ENCODE measurements at places on chromosomes 6 and 20. TPM values are rescaled to one million over a fixed set of nuclear protein-coding genes. Genes with fewer than 3 reads are reported as not detected.

- no peak overlapping the region for H3K27ac ChIP-seq
- H3K36me3 ChIP-seq, result no peaks in the 10 kb centered on the region
- no peaks in the 10 kb centered on the region for H3K4me1 ChIP-seq
- no peaks in the 10 kb centered on the region for H3K27me3 ChIP-seq
- no peak for DNase-seq
Measured at GRCh38 chr6:169935348-169935718, 183.9 kb downstream of the ERMARD start.

- DNase-seq, result peak; percentile 65
- H3K27me3 ChIP-seq, result peaks cover 5% of the 10 kb centered on the region
- peaks cover 46% of the 10 kb centered on the region for H3K36me3 ChIP-seq
- H3K4me3 ChIP-seq, result peak overlapping the region; percentile 26
- peak overlapping the region; percentile 84 for H3K27ac ChIP-seq
Measured at GRCh38 chr6:44263354-44264100, 1.8 kb downstream of the NFKBIE start.

Gene SLC17A1
- polyA plus RNA-seq, result 0.07 TPM

DNA sequence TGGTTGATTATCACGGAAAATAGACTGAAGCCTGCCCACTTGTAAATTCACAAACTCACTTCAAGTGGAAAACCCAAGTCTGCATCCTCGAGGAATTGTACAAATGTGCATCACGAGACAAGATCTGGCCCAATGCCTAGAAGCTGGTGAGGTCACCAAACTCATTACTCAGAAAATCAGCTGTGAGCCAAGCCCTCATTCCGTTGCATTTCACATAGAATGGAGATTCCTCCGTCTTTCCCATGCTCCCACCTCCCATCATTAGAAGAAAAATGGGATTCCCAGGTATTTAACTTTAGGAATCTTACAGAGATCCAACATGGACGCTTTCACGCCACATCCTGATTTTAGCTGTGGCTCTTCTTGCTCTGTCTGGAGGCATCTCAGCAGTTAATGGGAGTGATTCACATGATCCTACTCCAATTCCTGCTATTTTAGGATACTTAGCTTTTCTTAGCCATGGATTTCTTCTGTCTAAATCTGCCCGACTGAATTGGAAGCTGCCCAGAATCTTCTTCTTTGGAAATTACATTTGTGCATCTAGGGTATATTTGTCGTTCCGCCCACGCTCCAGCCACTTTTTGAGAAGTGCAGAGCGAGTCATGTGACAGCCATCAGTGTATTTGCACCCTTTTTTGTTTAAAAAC lies 68.7 kb upstream of the STMND1 start:
- no peak overlapping the region for H3K4me3 ChIP-seq
- DNase-seq, result peak; percentile 53
- H3K4me1 ChIP-seq, result peaks cover 4% of the 10 kb centered on the region
- H3K36me3 ChIP-seq, result no peaks in the 10 kb centered on the region

GRCh38 chr6:149284904-149285303 lies 32.6 kb upstream of the TAB2 start:
- H3K27ac ChIP-seq, result no peak overlapping the region
- H3K4me1 ChIP-seq, result no peaks in the 10 kb centered on the region

DNA sequence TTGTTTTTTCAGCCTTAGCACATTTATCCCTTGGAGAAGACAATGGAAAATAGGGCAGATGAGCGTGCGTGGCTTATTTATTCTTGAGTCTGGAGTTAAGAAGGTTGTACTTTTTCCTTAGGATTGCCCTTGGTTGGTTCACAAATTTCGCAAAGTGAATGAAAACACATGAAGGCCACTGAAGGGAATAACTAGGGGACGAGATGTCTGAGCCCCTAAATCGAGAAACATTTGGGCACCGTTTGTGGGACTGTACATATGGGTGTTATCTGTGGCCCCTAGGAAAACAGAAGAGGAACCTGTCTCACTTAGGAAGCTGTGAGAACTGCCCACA lies 19.4 kb upstream of the TRIM27 start:
- H3K4me3 ChIP-seq, result no peak overlapping the region
- no peak overlapping the region for H3K27ac ChIP-seq
- no peak for DNase-seq
- H3K36me3 ChIP-seq, result no peaks in the 10 kb centered on the region
- H3K4me1 ChIP-seq, result no peaks in the 10 kb centered on the region
- H3K27me3 ChIP-seq, result no peaks in the 10 kb centered on the region

Gene BACH2
- 1.4 TPM for polyA plus RNA-seq

DNA sequence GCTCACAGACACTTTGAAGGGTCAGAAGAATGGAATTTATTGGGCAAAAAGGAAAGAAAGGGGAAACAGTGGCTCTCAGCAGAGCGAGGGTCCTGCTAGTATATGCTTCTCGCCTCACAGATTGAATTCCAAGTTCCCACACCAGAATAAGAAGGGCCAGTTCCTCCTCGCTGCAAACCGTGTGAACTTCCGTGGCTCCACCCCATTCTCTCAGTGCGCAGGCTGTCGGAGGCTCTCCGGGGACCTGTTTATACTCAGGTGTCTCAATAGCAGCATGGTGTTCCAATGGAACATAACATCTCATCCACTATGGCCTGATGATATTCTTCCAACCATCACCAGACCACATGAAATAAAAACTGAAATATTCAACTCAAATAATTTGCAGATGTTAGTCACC lies 4.6 kb downstream of the SAMD3 start:
- H3K27me3 ChIP-seq, result no peaks in the 10 kb centered on the region
- no peaks in the 10 kb centered on the region for H3K36me3 ChIP-seq
- no peak overlapping the region for H3K27ac ChIP-seq
- no peaks in the 10 kb centered on the region for H3K4me1 ChIP-seq
- no peak overlapping the region for H3K4me3 ChIP-seq

DNA sequence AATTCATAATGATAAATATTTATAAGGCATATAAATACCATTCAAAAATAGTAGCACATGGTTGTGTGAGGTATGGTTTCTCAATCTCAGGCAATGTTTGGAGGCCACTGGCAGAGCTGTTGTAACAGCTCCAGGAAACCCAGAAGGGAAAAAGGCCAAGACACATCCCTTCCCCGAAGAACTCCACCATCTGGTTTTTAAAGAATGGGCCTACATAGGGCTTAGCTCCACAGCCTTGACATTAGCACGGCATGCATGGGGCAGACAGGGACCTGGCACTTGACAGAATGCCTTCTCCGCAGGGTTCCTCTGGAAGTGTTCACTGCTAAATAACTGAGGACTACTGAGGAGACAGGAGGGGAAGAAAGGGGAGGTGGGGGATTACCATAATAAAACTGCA lies 16.1 kb upstream of the FOXO3 start:
- no peaks in the 10 kb centered on the region for H3K27me3 ChIP-seq
- no peaks in the 10 kb centered on the region for H3K36me3 ChIP-seq
- no peak overlapping the region for H3K4me3 ChIP-seq
- H3K4me1 ChIP-seq, result peaks cover 2% of the 10 kb centered on the region
- no peak for DNase-seq

DNA sequence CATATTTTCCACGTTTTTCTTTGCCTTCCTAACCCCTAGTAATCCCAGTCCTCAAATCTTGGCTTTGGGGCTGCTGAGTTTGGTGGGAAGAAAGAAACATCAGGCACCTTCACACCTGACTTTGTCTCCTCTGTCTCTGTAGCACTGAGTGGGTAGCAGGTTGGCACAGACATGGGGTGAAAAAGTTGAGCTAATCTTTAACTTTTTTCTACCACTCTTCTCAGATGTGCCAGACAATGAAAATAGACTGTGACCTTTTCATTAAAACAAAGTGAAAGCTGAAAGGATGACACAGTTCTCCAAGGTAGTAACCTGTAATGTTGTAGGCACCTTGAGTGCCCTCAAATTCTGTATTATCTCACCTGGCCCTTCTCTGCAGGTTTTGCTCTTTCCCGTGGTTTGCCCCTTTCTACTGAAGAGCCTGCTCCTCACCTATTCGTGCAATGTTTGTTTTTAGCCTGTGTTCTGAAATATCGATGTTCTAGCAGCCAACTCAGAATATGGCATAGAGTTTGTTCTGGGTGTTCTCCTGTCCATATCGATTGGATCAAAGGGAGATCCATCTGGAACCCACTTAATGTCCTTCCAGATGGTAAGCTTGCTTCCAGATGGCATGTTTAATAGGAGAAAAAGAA lies 57.8 kb upstream of the ATXN1 start:
- H3K27me3 ChIP-seq, result peaks cover 1% of the 10 kb centered on the region
- DNase-seq, result no peak
- H3K4me3 ChIP-seq, result no peak overlapping the region
- no peak overlapping the region for H3K27ac ChIP-seq

DNA sequence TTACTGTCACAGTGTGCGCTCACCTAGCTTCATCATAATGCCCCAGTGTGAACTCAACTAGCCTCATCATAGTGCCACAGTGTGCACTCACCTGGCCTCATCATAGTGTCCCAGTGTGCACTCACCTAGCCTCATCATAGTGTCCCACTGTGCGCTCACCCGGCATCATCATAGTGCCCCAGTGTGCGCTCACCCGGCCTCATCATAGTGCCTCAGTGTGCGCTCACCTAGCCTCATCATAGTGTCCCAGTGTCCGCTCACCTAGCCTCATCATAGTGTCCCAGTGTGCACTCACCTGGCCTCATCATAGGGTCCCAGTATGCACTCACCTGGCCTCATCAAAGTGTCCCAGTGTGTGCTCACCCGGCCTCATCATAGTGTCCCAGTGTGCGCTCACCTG lies 10.6 kb downstream of the TMEM242 start:
- no peak overlapping the region for H3K27ac ChIP-seq
- H3K27me3 ChIP-seq, result no peaks in the 10 kb centered on the region
- no peaks in the 10 kb centered on the region for H3K4me1 ChIP-seq
- H3K36me3 ChIP-seq, result peaks cover 3% of the 10 kb centered on the region

GRCh38 chr20:24032400-24032898 lies 43.9 kb upstream of the GGTLC1 start:
- H3K27me3 ChIP-seq, result no peaks in the 10 kb centered on the region
- no peaks in the 10 kb centered on the region for H3K36me3 ChIP-seq
- H3K4me1 ChIP-seq, result no peaks in the 10 kb centered on the region
- no peak overlapping the region for H3K27ac ChIP-seq

Gene PHF1
- polyA plus RNA-seq, result 32.2 TPM

Gene OTOR
- polyA plus RNA-seq, result not detected

GRCh38 chr6:68575765-68576439 lies 59.2 kb upstream of the ADGRB3 start:
- H3K27ac ChIP-seq, result no peak overlapping the region
- DNase-seq, result no peak
- no peaks in the 10 kb centered on the region for H3K36me3 ChIP-seq
- no peaks in the 10 kb centered on the region for H3K27me3 ChIP-seq

- no peak overlapping the region for H3K4me3 ChIP-seq
- no peaks in the 10 kb centered on the region for H3K27me3 ChIP-seq
Measured at GRCh38 chr6:91480402-91480801, 893.5 kb upstream of the MAP3K7 start.

DNA sequence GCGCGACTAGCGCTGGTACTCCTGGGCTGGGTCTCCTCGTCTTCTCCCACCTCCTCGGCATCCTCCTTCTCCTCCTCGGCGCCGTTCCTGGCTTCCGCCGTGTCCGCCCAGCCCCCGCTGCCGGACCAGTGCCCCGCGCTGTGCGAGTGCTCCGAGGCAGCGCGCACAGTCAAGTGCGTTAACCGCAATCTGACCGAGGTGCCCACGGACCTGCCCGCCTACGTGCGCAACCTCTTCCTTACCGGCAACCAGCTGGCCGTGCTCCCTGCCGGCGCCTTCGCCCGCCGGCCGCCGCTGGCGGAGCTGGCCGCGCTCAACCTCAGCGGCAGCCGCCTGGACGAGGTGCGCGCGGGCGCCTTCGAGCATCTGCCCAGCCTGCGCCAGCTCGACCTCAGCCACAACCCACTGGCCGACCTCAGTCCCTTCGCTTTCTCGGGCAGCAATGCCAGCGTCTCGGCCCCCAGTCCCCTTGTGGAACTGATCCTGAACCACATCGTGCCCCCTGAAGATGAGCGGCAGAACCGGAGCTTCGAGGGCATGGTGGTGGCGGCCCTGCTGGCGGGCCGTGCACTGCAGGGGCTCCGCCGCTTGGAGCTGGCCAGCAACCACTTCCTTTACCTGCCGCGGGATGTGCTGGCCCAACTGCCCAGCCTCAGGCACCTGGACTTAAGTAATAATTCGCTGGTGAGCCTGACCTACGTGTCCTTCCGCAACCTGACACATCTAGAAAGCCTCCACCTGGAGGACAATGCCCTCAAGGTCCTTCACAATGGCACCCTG lies 1.6 kb downstream of the TPBG start:
- peak; percentile 49 for DNase-seq
- peaks cover 6% of the 10 kb centered on the region for H3K27me3 ChIP-seq
- no peak overlapping the region for H3K27ac ChIP-seq
- peaks cover 2% of the 10 kb centered on the region for H3K36me3 ChIP-seq
- H3K4me3 ChIP-seq, result peak overlapping the region; percentile 66
- no peaks in the 10 kb centered on the region for H3K4me1 ChIP-seq

- no peak for DNase-seq
- no peaks in the 10 kb centered on the region for H3K36me3 ChIP-seq
- no peak overlapping the region for H3K27ac ChIP-seq
- H3K4me3 ChIP-seq, result no peak overlapping the region
- H3K27me3 ChIP-seq, result no peaks in the 10 kb centered on the region
Measured at GRCh38 chr6:137783710-137784109, 83.3 kb upstream of the TNFAIP3 start.

Gene GTSF1L
- not detected for polyA plus RNA-seq

GRCh38 chr6:109351231-109352130 lies 30.8 kb downstream of the CD164 start:
- H3K4me1 ChIP-seq, result peaks cover 58% of the 10 kb centered on the region
- H3K27ac ChIP-seq, result peak overlapping the region; percentile 85
- no peak overlapping the region for H3K4me3 ChIP-seq
- DNase-seq, result peak; percentile 95
- no peaks in the 10 kb centered on the region for H3K27me3 ChIP-seq
- peaks cover 2% of the 10 kb centered on the region for H3K36me3 ChIP-seq

DNA sequence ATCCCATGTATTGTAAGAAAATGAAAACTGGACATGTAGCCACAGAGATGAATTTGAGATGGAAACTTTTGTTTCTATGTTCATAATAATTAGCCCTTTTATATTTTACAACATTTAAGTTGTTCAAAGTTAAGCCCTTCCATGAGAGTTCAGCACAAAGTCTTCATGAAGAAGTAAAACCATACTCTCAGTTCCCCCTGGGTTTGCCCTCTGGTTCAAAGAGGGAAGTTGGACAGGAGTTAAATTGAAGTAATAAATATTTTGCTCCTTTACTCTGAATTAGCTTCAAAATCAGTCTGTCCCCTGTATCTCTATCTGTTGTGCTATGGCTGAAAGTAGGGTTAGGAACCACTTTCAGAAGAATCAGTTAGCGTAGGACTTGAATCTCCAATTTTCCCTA lies 31.1 kb downstream of the PHACTR2 start:
- DNase-seq, result no peak
- no peaks in the 10 kb centered on the region for H3K27me3 ChIP-seq
- no peaks in the 10 kb centered on the region for H3K4me1 ChIP-seq
- no peak overlapping the region for H3K4me3 ChIP-seq
- no peak overlapping the region for H3K27ac ChIP-seq

GRCh38 chr20:33667676-33668465 lies 1.1 kb downstream of the ACTL10 start:
- H3K36me3 ChIP-seq, result no peaks in the 10 kb centered on the region
- DNase-seq, result peak; percentile 91
- H3K4me3 ChIP-seq, result peak overlapping the region; percentile 52
- no peak overlapping the region for H3K27ac ChIP-seq
